ENCODE measurements at places on chromosomes 12 and 14.
A peak's percentile ranks its signal among the peaks of the same experiment; 100 is the strongest.

DNA sequence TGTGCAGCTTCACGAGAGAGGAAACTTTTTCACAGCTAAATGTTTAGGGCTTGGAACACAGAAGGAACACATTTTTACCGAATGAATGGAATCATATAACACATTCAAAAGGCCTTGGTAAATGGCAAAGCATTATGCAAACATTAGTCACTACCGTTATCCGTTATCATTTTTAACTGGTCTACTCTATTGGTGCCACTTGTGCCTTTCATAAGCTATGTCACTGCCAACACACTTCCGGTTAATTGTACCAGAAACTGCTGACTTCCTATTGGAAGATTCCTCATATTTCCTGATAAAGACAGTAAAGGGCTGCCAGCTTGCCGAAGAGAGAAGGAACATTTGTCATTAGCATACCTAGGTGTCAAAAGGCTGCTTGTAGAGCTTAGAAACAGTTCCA, 169.2 kb downstream of the APAF1 start:
- no peak for DNase-seq

GRCh38 chr12:86091681-86092080, 164.5 kb downstream of the MGAT4C start:
- DNase-seq, result no peak

- DNase-seq, result no peak
These were observed 49.0 kb upstream of the ISM2 start for GRCh38 chr14:77547512-77548180.

GRCh38 chr12:2120982-2121758, 68.4 kb downstream of the CACNA1C start:
- no peak for DNase-seq

GRCh38 chr14:92540472-92541048, 27.0 kb downstream of the RIN3 start:
- DNase-seq, result no peak

GRCh38 chr12:31033681-31034080, 40.0 kb upstream of the DDX11 start:
- no peak for DNase-seq

- no peak for DNase-seq
These were observed 62.6 kb downstream of the PLXNC1 start for GRCh38 chr12:94211021-94211420.

- no peak for DNase-seq
These were observed 498.2 kb upstream of the SOX5 start for GRCh38 chr12:24447678-24448077.

DNA sequence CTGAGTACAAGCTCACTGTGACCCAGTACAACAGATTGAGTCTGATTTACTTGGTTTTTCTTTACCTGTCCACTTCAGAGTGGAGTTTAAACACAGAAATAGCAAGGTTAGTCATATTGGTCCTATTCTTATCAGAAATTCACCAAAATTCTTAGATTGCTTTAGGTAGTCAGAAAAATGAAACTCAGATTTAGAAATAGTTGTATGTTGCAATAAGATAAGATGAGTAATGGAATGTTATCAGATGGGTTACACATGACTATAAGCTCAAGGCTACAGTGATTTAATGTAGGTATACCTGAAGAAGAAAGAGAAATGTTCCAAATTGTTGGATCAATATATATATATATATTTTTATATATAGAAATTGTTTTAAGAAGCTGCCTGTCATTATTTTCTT, 524.1 kb downstream of the LRFN5 start:
- DNase-seq, result no peak

- DNase-seq, result no peak
These were observed 143.0 kb downstream of the TMTC1 start for GRCh38 chr12:29640589-29641345.

DNA sequence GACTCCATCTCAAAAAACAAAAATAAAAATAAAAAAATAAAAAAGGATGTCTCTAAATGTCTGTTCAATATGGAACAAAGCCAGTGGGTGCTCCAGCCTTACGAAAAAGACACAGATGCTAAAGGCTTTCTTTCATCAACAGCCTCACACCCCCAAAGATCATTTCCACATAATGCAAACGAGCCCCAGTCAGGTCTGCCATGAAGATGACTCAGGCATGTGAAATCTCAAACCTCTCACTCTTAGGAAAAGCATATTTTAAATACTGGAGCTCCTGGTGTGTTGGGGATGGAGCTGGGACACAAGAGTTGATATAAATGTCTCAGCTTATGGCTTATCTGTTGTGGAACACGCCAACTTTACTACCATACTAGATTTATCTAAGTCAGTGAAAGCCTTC, 49.9 kb upstream of the PLXNC1 start:
- no peak for DNase-seq

- no peak for DNase-seq
These were observed 313.3 kb downstream of the DUSP6 start for GRCh38 chr12:89038831-89039512.

DNA sequence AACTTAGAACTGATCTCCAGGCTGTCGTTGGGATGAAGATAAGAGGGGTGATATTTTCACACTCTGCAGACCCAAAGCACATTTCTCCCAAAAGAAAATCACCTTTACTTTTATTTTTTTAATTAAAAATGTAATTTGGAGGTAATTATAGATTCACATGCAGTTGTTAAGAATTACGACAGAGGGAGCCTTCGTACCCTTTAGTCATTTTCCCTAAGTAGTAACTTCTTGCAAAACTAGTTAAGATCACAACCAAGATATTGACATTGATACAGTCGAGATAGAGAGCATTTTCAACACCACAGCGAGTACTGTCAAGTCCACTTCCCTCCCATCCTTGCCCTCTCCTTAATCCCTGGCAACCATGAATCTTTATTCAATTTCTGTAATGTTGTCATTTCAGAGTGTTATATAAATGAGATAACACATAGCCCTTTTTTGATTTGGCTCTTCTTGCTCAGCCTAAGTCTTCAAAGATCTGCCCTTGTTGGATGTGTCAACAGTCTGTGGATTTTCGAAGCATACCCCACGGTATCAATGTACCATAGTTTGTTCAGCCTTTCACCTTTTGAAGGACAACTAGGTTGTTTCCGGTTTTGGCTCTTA, 39.6 kb downstream of the DNAH10 start:
- DNase-seq, result no peak

DNA sequence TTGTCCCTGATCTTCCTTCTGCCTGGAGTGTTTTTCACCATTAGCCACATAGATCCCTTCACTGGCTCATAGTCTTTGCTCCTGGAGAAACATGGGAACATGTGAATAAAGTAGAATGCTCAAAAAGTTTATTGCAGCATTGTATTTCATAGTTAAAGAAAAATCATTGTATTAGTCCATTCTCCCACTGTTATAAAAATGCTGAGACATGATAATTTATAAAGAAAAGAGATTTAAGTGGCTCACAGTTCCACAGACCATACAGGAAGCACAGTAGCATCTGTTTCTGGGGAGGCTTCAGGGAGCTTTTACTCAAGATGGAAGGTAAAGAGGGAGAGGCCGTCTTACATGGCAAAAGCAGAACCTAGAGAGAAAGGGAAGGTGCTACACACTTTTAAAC, 238.3 kb upstream of the OR4E1 start:
- no peak for DNase-seq

GRCh38 chr14:39212034-39212433, 21.7 kb upstream of the MIA2 start:
- DNase-seq, result no peak

DNA sequence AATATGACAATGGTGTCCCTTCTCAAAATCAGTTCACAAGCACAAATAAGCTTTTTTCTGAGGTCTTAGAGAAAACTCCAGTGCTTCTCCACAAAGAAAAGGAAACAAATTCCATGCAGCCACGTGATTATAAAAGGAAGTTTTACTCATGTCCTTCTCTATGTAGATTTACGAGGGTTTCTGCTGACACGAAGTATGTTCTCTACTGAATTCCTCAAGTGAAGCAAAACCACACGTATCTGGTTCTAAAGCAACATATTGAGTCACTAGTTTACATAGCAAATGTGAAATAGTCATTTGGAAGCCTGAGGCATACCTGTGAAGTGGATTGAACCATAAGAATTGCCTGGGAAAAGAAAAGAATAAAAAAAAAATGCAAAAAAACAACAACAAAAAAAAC, 31.9 kb downstream of the BMP4 start:
- peak; percentile 12 for DNase-seq

DNA sequence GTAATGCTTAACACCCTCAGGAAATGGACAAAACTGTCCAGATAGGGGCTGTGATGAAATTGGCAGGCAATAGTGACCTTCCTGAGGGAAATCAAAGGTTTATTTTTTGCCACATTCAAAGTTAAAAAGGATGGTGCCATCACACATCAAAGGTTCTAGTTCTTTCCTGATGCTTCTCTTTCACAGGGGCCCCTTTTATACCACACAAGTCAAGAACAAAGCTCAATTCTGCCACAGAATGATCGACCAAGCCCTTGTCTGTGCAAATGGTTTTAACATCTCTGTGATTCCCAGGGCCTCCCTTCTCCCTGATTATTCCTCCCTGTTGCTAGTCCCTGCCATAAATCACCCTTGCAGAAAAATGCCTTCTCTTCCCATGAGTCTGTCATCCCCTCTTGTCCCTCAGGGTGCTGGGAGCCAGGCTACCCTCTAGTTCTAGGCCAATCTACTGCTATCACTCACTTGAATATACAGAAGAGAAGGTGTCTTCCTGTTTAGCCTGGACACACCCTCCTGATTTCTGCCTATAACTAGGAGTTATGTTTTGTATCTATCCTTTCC, 22.7 kb downstream of the SMCO2 start:
- DNase-seq, result no peak

DNA sequence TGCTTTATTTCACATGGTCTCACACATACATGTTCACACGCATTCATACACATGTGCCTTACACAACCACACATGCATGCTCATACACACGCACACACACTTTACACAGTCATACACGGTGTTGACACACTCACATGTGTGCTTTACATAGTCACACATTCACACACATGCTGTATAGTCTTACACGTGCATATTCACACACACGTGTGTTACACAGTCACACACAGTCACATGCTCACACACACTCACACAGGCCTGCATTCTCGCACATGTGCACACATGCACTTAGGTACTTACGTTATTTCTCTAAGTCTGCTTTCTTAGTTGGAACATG, 18.0 kb upstream of the PLEKHG3 start:
- no peak for DNase-seq

GRCh38 chr14:60945984-60946383, 34.9 kb downstream of the TRMT5 start:
- no peak for DNase-seq

GRCh38 chr12:5439371-5439771, 7.5 kb downstream of the NTF3 start:
- no peak for DNase-seq

GRCh38 chr14:33542338-33543287, 408.3 kb downstream of the EGLN3 start:
- DNase-seq, result no peak

DNA sequence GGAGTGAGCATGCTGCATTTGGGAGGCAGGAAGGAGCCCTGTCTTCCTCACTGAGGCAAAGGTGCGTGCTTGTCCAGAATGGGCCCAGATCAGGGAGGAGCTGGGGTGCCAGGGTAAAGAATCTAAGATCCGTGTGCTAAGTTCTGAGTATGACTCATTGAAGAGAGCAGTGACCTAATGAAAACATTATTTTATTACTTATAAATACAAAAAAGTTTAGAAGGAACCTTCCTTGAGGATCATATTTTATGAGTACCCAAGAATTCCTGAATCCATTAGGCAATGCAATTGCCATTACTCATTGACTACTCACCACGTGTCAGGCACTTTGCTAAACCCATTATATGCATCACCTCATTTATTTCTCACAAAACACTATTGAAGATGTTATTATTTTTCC, 264.7 kb downstream of the EGLN3 start:
- DNase-seq, result no peak

GRCh38 chr12:56040963-56041551, 661 bp upstream of the RPS26 start:
- DNase-seq, result no peak

- no peak for DNase-seq
These were observed 126.6 kb downstream of the ADAMTS20 start for GRCh38 chr12:43425361-43425760.

DNA sequence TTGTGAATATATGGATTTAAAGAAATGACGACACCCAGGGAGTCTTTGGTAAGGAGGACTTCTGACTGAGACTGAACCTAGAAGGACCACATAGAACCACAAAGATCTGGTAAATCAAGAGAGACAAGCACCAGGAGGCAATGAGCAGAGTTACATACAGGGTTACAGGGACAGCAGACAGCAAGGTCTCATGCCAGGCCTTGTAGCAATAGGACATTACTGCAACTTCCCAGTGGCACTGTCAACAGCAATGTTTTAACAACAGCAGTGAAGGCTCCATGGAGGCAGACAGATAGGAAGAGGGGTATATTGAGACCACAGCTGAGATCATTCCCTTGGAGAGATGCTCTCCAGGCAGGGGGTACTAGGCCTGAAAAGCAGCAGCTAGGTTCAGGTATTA, 18.5 kb downstream of the CPNE8 start:
- no peak for DNase-seq

DNA sequence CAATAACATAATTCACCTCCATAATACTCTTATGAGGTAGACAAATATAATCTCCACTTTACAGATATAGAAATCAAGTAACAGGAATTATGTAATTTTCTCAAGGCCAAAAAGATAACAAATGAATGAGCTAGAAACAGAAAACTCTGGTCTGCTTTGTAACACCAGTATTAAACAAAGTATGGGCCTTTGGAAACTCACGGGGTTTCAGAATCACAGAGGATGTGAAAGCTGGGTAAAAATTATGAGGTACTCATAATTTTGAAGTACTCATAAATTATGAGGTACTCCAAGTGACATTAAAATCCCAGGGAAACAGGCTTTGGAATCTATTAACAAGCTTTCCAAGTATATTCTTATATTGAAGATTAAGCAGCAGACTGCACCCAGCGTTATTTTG, 140.2 kb downstream of the MED13L start:
- no peak for DNase-seq

DNA sequence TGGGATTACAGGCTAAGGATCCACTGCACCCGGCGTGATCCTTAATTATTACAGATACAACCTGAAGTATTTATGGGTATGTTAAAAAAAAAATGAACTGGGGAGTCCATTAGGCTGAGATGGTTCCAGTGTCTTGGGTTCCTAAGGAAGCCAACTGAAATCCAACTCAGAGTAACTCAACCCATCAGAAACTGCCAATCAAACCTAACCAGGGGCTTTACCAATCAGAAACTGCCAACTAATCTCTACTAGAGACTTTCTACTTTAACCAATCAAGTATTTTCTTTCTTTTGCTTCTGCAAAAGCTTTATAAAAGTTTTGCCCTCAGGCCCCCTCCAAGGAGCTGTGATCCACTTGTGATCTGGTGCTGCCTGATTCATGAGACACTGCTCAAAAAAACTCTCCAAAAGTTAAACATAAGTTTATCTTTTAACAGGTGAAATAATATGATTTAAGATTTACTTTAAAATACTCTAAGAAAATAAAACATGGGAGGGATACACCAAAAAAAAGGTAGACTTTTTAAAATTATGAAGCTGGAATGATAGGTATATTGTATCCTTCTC, 88.0 kb downstream of the ACADS start:
- DNase-seq, result no peak

DNA sequence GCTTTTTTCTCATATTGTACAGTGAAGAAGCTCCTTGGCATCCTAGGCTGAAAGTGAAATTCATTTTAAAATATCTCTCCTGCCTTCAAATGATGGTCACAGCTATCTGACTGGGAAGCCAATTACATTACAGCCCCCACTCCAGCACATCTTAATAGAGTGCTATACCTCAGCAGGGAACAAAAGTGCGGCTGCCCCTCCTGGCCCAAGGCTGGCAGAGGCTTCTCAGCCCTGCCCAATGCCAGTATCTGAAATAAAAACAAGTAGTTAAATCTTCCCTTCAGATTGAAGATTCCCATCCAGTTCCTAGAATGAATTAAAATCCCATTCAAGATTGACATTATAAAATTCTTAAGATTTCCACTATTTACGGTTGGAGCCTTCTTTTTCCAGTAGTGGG, 54.9 kb upstream of the GNG2 start:
- no peak for DNase-seq
